NCI-H1092 treated with DMSO at 0.1 percent for 48 hours (cell line): ENCODE measurements at places on chromosomes 11 and 22.

DNA sequence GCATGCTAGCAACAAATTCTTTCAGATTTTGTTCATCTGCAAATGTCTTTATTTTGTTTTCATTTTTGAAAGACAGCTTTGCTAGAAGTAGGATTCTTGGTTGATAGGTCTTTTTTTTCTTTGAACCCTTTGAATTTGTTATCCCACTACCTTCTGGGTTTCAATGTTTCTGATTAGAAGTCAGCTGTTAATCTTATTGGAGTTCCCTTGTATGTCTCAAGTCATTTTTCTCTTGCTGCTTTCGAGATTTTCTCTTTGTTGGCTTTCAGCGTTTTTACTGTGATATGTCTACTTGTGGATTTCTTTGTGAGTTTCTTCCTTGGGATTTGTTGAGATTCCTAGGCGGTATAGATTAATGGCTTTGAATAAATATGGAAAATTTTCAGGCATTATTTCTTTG lies 27.2 kb upstream of the MS4A8 start:
- peak; percentile 11 for DNase-seq

GRCh38 chr22:21937821-21938070 lies 14.9 kb downstream of the PPM1F start:
- DNase-seq: no peak

DNA sequence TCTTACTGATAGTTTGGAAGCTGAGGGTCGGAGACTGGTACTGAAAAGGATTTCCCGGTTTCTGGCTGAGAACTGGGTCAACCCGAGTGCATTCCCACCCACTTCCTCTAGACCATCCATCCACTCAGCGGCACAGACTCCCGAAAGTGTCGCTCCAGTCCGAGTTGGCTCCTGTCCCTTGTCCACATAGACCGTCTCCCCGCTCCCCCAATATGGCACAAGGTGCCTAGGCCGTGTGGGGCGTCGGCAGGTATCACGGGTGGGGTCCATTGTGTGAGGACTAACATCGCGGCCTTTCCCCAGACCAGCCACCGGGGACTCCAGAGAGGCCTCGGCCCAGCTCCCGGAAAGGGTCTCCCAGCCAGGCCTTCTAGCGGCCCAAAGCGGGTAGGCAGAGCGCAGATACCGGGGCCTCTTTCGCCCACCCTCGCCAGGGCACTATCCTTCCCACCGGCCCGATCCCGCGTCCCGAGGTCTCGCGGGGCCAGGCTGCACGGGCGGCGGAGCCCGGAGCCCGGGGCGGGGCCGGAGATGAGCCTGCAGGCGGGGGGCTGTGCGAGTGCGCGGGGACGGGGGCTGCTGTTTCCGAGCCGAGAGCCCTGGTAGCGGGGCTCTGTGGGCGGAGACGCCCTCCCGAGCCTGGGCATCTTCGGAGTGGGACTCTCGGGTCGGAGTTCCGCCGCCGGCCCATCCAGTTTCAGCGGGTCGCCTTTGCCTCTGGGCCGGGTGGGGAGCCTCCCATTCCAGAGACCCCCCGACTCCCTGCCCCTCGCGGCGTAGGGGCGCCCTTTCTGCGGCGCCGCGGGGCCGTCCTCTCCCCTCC lies 21.1 kb downstream of the SERPINH1 start:
- DNase-seq: peak; percentile 89

DNA sequence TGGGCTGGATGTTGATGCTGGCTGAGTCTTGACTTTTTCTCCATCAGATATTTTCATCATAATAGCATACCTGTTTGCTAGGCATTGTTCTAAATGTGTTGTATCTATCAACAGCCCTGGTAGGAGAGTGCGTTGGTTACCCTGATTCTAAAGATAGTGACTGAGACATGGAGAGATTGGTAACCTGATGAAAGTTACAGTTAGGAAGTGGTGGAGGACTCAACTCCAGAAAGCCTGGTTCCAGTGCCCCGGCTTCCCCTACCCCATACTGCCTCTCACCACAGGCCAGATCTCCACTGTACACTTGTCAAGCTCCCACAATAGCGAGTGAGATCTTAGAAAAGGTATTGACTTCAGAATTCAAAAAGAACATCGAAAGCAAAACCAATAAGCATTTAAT lies 22.8 kb upstream of the RELT start:
- DNase-seq: no peak

DNA sequence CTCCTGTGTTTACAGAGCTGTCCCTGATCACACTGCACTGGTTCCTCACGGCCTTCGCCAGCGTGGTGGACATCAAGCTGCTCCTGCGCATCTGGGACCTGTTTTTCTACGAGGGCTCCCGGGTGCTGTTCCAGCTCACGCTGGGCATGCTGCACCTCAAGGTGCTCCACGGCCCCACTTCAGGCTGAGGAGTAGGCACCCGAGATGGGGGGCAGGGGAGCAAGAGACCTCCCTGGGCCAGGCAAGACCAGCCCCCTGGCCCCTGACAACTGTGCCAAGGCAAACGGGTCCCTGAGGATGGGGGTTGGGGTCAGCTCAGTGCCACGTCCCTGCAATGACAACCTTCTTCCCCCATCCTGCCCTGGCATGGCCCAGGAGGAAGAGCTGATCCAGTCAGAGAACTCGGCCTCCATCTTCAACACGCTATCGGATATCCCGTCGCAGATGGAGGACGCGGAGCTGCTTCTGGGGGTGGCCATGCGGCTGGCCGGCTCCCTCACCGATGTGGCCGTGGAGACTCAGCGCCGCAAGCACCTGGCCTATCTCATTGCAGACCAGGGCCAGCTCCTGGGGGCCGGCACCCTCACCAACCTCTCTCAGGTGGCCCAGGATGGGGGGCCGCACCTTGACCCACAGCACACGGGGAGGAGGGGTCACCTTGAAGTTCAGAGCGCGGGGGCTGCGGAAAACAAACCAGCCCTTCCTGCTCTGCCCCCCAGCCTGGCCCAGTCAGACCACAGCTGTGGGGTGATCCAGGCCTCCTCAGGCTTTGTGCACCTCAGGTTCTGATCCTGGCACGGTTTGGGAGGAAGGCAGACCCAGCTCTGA lies 35.9 kb downstream of the SGSM3 start:
- no peak for DNase-seq

DNA sequence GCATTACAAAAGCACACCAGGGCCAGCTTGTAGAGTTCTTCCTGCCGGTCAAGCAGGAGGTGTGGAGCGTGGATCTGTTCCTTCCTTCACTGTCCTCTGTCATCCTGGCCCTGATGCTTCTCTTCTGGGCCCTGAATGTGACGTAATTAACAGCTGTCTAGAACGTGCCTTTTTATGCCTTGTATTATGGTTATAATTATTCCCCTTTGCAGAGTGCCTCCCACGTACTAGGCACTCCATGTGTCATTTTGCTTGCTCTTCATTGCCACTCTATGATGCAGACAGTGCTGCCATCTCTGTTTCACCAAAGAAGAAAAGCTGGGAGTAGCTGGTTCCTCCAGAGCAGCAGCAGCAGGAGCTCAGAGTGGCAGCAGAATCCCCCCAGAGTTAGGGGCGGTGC lies 132.1 kb upstream of the TTC12 start:
- no peak for DNase-seq

DNA sequence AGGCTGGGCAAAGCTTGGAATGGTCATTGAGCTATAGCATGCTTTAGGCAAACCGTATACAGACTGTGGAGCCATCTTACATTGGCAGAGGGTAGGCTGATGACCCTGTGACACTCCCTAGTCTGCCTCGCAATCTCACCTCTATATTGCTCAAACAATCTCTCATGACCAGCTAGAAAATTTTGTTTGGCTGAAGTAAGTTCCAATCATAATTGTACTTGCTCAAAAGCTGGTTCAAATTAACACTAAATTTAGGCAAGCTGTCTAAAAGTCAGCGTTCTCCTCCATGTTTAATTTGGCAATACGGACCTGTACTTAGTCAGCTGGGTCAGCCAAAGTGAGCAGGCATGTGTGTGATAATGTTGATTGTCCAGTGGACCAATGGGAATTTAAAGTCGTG lies 133.0 kb downstream of the SWAP70 start:
- DNase-seq: no peak

GRCh38 chr11:250740-251299 lies 14.0 kb downstream of the PSMD13 start:
- DNase-seq: no peak

DNA sequence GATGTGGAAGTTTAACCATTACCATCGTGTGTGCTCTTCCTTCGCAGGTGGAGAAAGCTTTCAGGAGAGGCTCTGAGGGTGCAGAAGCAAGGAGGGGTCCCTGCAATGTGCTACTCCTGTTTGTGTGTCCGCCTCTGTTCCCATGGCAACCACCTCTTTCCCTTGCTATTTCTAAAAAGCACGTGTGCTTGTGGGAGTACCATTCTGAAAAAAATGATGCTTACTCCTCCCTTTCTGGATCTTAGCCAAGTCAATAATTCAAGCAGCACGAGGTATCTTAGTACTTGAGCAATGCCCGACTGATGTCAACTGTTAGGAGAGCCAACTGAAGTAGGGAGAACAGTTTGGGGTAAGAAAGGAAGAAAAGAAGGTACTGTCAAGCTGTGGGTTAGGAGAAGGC lies 628.7 kb downstream of the NTM start:
- peak; percentile 51 for DNase-seq

DNA sequence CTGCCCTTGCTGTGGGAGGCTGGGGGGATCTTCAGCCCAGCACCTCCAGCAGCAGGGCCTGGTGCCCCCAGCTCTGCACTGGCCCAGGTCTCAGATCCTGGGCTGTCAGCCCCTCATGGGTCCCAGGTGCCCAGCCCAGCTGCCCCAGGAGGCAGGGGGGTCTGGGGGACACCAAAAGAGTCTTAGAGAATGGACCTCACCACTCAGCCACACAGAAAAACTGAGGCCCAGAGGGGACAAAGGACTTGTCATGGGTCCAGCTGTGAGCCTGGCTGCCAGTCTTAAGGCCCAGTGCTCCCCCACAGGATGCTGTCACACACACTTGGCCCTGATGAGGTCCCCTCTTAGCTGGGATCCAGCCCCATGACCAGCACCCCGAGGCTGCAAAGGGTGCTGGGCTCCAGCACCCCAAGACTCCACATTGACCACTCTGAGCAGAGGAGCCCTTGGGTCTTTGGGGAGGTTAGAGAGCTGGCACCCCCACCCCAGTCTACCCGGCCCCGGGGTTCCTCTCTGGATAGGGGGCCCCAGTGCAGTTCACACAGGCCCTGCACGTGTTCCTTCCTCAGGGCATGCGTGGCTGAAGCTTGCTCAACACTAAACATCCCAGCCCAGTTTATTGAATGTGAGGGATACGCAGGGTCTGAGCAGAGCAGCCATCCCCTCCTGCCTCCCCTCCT lies 54.4 kb downstream of the IGLL5 start:
- no peak for DNase-seq

GRCh38 chr11:112265659-112266409 lies 5.2 kb upstream of the PLET1 start:
- DNase-seq: no peak

GRCh38 chr22:50305923-50306566 lies 1.4 kb downstream of the PLXNB2 start:
- DNase-seq: no peak

- no peak for DNase-seq
These were observed 67.5 kb downstream of the ARFGAP2 start for GRCh38 chr11:47109051-47109726.

- no peak for DNase-seq
These were observed 11.2 kb upstream of the TMPRSS6 start for GRCh38 chr22:37120569-37121340.

DNA sequence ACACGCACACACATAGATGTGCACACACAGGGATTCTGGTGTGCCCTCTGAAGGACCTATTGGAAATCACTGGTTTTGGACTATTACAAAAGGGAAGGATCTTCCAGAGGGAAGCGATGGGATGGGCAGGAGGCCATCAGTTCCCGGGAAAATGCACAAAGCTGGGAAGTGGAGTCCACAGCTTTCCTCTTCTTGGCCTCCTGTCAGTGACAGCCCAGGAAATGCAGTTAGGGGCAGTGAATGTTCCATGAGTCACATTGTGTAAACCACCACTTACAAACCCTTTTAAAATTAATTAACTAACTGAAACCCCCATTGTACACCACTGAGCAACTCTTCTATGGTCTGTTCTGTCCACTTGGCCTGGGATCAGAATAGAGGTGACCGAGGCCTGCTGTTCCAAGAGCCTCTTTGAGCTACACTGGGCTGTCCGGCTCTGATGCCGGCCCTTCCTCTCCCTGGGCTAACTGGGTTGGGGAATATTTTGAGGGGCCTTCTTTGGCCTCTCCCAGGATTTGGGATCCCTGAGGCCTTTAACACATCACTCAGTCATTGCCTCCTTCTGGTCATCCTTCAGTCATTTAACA lies 137.7 kb downstream of the FEZ1 start:
- DNase-seq: no peak

- DNase-seq: no peak
These were observed 72.8 kb upstream of the CSNK2A3 start for GRCh38 chr11:11425806-11426205.

GRCh38 chr11:117984476-117984875 lies 1.7 kb upstream of the IL10RA start:
- no peak for DNase-seq

DNA sequence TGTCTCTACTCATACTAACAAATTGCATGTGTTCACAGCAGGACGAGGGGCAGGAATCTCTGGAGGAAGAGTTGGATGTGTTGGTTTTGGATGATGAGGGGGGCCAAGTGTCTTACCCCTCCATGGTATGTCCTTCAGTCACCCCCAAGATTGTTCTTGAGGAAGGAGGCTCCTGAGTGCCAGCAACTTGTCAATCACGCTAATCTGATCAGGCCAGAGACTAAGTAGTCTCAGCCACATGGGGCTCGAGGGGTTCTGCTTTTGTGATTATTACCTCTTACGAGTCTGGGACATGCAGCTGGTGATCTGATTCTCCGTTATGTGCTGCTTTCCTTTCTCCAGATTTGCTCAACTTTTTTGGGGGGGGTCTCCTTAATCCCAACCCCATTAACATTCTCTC lies 54.3 kb downstream of the CTNND1 start:
- DNase-seq: no peak

GRCh38 chr11:123438131-123438627 lies 8.1 kb downstream of the GRAMD1B start:
- DNase-seq: no peak

- no peak for DNase-seq
These were observed 786 bp downstream of the CAPN1 start for GRCh38 chr11:65182258-65183170.

DNA sequence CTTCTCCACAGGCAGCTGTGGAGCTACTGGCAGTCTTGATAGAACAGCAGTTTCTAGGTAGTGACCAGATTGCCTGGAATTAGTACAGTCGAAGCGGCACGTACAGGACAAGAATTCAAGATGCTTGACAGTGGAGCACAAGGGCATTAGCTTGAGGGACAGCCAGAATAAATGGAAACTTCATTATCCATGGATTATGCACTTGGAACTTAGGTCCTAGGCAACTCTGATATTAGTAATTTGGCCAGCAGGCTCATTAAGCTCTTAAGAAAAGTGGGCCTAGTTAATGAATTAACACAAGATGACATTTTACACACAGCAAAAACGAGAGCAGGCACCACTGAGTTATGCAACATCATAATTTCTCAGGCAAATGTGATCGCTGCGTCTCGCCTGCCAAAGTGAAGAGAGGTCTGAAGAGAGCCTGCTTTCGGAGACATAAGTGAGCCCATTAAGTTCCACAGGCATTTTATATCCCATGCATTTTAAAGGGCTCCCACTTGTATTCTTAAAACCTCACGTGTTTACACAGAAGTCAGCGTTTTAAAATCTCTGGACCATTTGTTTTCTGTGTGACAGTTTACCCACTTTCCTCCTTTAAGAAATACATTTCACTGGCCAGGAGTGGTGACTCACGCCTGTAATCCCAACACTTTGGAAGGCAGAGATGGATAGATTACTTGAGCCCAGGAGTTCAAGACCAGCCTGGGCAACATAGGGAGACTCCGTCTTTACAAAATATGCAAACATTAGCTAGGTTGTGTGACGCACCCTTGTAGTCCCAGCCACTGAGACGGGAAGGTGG lies 66.2 kb downstream of the COMMD9 start:
- DNase-seq: no peak

GRCh38 chr11:96279018-96279895 lies 63.7 kb downstream of the MAML2 start:
- DNase-seq: no peak
